ENCODE measurements at places on chromosomes 7 and 10.

GRCh38 chr7:134818613-134819345 is 39.3 kb downstream of the CALD1 start:
- DNase-seq: no peak

DNA sequence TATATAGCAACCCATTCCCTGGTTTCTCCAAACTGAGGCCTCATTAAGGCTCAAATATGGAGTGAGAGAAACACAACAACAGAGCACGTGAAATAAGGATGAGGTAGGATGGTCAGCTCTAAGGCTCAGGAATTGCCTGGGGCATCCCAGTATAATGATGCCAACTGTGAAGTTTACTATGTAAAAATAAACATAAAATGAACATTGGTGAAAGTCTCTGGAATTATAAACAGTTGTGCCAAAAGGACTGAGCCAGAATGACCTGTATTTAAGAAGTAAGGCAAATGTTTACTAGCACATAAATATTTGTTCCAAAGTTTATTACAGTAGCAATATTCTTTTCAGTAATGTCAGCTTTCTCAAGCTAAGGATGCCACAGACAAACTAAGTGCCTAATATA is 64.6 kb downstream of the ZNF680 start:
- no peak for DNase-seq

GRCh38 chr10:1932692-1933094 is 195.4 kb upstream of the ADARB2 start:
- DNase-seq: no peak

DNA sequence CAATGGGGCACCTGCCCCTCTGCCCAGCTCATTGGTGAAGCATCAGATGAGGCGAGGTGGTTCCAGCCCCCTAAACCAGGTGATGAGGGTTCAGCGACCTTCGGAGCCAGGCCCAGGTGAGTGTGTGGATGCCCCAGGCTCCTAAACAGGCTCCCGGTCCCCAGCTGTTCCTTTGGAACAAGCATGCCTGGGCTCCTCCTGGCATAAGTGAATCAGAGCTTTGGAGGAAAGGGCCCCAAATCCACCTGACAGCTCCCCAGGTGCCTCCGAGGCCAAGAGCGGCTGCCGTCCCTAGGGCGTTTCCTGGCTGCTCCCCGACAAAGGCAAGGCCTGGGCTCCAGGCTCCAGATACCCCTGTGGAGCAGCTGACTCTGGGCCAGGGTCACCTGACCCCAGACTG is 61.3 kb downstream of the YKT6 start:
- no peak for DNase-seq

DNA sequence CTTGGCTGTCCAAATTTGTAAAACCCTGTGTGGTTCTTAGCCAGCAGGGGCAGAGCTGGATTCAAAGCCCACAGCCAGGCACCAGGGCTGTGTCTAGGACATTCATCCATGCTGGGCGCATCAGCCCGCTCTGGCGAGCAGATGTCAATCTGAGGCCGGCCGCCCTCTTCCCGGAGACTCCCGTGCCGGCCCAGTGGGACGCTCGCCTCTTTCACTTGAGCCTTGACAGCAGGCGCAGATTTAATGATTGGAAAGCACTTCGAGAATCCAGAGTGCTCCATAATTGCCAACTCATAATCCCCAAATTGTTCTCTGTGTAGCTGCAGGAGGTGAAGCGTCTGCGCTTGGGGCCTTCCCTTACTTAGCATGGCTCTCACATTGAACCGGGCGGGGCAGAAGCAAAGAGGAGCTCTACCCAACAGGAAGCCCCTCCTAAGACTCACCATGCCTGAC is 36.7 kb downstream of the SLIT1 start:
- DNase-seq: no peak

GRCh38 chr7:127123220-127123619 is 129.5 kb downstream of the GRM8 start:
- no peak for DNase-seq

- DNase-seq: no peak
Observed at GRCh38 chr10:121531830-121532178, 66.4 kb downstream of the FGFR2 start.

GRCh38 chr7:74483402-74484336 is 30.0 kb downstream of the GTF2IRD1 start:
- DNase-seq: no peak

- no peak for DNase-seq
Observed at GRCh38 chr7:128363261-128363721, 1.8 kb upstream of the PRRT4 start.

- no peak for DNase-seq
Observed at GRCh38 chr7:107744345-107744750, 406 bp downstream of the CBLL1 start.

DNA sequence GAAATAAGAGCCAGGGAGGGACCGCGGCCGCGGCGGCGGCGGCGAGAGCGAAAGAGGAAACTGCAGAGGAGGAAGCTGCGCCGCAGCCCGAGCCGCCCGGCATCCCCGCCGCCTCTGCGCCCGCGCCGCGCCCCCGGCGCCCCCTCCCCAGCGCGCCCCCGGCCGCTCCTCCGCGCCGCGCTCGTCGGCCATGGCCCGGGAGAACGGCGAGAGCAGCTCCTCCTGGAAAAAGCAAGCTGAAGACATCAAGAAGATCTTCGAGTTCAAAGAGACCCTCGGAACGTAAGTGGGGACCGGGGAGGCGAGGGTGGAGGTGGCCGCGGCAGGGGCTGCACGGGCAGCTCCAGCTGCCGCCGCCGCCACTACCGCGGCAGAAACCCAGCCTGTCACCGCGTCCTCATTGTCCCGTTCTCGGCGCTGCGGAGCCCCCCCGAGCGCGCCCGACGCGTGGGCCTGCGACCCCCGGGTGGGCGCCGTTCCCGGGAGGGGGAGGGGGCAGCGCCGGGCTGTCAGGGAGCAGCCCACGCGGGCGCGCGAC is 351 bp downstream of the CAMK1D start:
- no peak for DNase-seq

GRCh38 chr7:113394856-113395255 is 276.5 kb upstream of the SMIM30 start:
- DNase-seq: peak; percentile 60

DNA sequence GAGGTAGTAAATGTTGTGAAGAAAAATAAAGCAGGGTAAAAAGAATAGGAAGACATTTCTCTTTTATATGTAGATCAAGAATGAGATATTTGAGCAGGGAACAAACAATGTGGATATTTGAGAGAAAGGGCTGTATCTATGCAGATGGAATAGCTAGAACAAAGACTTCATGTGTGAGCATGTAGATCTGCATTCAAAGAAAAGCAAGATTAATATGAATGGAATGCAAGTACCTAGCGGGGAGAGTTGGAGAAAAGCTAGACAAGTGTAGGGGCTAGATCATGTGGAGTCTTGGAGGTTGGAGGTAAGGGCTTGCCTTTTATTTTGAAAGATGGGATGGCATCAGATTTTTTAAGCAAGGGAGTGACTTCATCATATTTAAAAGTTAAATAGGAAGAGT is 27.1 kb downstream of the SHOC2 start:
- no peak for DNase-seq

DNA sequence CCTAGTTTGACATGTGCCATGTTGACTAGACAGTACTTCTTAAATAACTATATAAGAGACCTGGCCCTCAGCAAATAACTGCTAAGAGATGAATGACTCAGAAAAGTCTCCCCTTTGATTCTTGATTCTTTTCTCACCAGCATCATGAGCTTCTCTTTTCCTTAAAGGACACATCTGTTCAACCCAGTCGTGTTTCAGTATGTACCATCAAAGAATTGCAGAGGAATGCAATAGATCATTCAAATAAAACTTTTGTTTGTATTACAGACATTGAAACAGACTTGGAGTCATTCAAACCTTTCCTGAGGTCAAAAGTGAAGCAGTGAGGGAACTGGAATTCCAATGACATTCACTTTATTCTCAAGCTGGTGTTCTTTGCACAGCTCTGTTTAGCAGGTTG is 598.3 kb upstream of the GHITM start:
- no peak for DNase-seq

DNA sequence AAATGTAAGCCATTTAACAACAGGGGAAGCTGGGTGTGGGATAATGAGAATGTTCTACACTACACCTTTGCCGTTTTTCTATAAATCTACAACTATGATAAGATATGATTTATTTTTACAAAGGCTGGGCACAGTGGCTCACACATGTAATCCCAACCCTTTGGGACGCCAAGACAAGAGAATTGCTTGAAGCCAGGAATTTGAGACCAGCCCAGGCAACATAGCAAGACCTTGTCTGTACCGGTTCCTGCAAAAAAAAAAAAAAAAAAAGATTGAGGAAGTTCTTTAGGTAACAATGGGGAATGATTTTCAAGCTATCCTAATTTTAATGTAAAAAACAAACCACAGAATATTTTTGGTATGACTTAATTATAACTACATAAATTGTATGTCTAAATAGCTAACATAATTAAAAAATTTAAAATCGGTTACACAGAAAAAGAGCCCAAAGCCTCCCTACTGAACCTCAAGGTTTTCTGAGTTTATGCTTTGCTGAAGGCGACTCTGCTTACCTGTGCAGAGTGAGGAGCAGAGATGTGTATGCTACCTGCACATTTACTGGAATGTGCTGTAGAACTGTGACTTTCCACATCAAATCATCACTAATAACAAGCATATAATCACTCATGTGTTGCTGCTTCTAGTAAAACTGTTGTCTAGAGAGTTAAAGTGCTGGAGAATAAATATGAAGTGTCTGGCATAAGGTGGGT is 163.4 kb downstream of the ATE1 start:
- no peak for DNase-seq

- no peak for DNase-seq
Observed at GRCh38 chr7:31692871-31693270, 5.9 kb downstream of the PPP1R17 start.

GRCh38 chr10:12135631-12136030 is 6.2 kb downstream of the SEC61A2 start:
- no peak for DNase-seq

DNA sequence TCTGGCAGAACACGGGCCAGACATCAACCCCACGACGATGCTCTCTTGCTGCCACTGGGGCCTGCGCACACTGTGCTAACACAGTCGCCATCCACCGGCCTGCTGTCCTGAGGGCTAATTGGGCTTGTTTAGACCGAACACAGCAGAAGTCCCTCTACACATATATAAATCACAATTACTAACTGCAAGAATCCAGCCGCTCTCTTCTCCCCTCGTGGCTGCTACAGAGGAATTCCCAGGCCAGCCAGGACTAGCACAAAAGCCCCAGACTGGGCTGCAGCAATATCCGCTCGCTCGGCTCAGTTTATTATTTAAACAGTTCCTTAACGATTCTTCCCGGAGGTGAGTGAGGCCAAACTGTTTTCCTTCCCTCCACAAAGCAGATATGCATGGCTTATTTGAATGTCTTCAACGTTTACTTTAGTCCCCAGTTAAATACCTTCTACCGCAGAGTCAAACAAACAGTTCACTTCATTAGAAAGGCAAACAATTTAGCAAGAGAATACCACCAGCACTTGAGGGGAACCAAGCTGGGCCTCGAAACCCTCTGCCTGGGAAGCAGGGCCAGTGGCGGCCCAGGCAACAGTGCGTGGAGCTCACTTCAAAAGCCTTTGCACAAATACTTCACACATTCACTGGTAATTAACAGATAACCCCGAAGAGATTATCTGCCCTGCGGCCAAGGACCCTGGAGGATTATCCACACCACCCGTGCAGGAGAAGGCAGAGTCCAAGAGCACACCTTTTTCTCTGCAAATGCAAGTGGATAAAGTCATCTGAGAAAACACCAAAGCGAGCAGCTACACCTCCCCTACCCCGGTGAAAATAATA is 145.3 kb downstream of the GLI3 start:
- no peak for DNase-seq

DNA sequence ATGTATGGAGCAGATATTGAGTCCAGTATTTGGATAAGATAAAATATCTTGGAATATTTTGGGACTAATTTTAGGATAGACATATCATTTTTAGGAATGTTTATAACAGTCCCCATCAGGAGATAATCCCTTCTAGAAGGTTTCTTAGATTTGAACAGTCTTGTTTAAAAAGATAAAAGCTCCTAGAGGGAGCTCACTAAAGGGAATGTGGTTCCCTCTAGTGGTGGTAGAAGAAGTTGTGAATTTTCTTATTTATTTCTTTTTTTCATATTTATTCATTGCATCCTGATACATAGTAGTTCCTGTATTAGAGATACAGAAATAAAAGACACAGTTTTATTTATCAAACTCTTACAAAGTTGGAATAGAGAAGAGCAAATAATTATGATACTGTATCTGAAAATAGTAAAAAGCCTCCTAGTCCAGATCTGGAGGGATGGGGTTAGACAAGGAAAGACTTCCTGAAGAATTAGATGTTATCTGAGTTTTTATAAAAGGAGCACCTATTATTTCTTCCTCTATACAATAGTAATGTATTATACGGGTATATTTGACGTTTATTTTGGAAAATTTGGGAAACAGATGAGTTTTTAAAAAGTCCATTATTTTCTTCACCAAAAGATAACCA is 24.5 kb upstream of the KLF14 start:
- peak; percentile 75 for DNase-seq

GRCh38 chr10:12603766-12604470 is 254.6 kb downstream of the CAMK1D start:
- DNase-seq: no peak

DNA sequence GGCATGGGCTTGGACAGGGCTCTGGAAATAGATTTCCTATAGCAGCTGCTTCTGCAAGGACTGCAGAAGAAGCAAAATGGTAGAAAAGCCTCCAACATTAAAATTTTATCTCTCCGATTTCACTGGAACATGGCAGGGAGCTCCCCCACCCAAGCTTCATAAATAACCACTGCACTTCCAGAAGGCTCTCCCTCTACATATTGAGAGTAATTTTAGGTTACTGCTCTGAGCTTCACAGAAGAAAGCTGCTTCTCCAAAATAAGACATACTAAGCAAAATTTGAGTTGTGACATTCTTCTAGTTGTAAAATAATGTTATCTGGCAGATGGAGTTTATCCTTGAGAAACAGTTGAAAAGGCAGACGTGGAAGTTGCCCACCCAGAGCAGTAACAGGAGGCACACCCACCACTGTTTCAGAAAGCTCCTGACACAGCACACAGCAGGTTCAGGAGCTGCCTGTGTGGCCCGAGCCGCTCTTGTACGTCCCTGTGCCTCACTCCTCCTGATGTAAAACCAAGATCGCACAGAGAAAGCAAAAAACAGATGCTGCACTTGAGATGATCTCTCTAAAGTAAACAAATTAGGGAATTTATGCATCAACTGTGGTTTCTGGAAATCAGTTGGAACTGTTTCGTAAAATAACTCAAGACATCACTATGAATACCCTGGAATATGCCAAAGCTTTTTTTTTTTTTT is 621.0 kb downstream of the PARD3 start:
- DNase-seq: no peak

GRCh38 chr10:82256275-82256674 is 381.3 kb downstream of the NRG3 start:
- DNase-seq: no peak

- DNase-seq: peak; percentile 63
Observed at GRCh38 chr7:69739931-69740431, 141.7 kb downstream of the AUTS2 start.

- DNase-seq: peak; percentile 46
Observed at GRCh38 chr7:43834463-43835251, 34.7 kb downstream of the MRPS24 start.

- peak; percentile 55 for DNase-seq
Observed at GRCh38 chr7:5827755-5828154, 46.3 kb upstream of the RNF216 start.

- no peak for DNase-seq
Observed at GRCh38 chr10:10854725-10855124, 162.9 kb upstream of the CELF2 start.

GRCh38 chr7:128388145-128388485 is 21.7 kb downstream of the IMPDH1 start:
- DNase-seq: no peak
